Transverse colon (tissue), 4 donors: ENCODE measurements at places on chromosomes 5 and 9. TPM values are rescaled to one million over a fixed set of nuclear protein-coding genes. Genes with fewer than 3 reads are reported as not detected.

GRCh38 chr5:43038496-43038989 is 1.6 kb downstream of the ANXA2R start:
- peaks cover 29% of the 10 kb centered on the region for H3K4me1 ChIP-seq
- H3K4me3 ChIP-seq = peak overlapping the region; percentile 16
- H3K27ac ChIP-seq = peak overlapping the region; percentile 91
- peak; percentile 23 for DNase-seq
- H3K27me3 ChIP-seq = peaks cover 93% of the 10 kb centered on the region
- H3K36me3 ChIP-seq = no peaks in the 10 kb centered on the region

DNA sequence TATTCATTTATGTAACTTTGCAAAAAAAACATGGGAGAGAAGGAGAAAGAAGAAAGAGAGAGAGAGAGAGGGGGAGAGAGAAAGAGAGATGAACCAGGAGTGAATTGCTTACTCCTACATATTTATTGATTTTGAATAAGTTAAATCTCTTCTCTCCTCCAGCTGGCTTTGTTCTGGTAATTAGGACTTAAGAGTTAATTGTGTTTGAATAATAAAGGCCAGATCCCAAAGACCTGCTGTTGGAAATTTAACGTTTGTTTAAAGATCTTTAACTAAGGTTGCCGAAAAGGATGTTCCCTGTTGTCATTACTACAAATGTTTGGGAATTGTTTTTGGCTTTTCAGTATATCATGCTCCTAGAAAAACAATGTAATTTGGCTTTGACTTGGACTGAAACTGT is 473.0 kb downstream of the TUSC1 start:
- no peak for DNase-seq
- H3K4me3 ChIP-seq = no peak overlapping the region
- no peaks in the 10 kb centered on the region for H3K4me1 ChIP-seq
- H3K36me3 ChIP-seq = no peaks in the 10 kb centered on the region

The AJM1 gene
- total RNA-seq = 26.5 TPM

GRCh38 chr9:79220251-79220650 is 351.5 kb upstream of the TLE4 start:
- H3K36me3 ChIP-seq = no peaks in the 10 kb centered on the region
- DNase-seq = no peak
- H3K27ac ChIP-seq = no peak overlapping the region
- no peaks in the 10 kb centered on the region for H3K27me3 ChIP-seq
- H3K4me3 ChIP-seq = no peak overlapping the region

DNA sequence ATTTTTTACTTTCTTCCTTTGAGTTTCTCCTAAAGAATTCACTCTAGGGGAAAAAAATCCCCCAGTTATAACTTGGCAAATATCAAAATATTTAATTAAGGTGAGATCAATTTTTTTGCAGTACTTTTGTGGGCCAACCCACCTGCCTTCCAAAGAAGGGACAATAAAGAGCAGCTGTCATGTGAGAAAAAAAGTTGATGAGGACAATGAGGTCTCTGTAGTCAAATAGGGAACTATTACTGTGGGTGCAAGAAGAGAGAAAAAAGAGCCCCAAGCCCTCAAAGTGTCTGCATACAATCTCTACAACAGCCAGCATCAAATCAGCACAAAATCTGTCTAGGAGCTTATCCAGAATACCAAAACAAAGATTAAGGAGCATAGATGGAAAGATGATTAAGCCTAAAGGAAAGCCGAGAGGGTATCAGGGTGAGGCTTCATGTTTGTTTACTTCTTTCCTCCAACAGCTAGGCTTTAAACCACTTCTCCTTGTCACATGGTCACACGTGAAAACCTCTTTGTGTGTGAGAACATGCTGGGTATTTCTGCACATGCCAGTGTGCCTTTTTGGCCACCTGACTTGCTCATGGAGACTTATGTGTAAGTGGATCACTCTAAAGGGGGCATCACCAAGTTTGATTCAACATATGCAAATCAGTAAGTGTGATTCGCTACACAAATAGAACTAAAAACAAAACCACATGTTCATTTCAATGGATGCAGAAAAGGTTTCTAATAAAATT is 19.2 kb upstream of the FYB1 start:
- no peaks in the 10 kb centered on the region for H3K36me3 ChIP-seq
- H3K4me1 ChIP-seq = no peaks in the 10 kb centered on the region
- no peak overlapping the region for H3K27ac ChIP-seq

DNA sequence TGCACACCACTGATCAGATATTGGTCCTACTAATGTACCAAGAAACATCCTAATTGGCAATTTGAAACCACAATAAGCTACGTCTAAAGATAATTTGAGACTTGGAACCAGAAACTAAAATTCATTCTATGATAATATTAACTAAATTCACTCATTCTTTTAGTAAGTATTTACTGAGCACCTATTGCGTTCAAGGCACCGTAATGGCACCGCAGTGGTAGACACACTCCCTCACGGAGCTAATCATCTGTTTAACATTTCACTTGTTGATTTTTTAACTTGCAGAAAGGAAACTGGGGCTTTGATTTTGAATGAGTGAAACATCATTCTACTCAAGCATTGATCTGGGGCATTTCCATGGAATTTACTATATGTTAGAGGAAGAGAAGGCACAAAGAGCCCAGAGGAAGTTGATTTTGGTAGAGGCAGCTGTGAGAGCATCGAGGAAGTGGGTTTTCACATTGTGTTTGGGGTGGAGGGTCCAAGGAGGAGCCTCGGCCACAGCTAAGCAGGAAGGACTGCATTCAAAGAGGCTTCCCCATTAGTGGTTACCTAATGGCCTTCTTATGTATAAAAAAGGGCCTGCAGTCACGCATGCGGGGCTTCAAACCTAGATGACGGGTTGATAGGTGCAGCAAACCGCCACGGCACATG is 7.1 kb downstream of the RAPGEF1 start:
- no peaks in the 10 kb centered on the region for H3K36me3 ChIP-seq
- DNase-seq = no peak
